Activated CD4-positive, alpha-beta T cell treated with anti-CD3 and anti-CD28 coated beads for 48 hours (primary cell): ENCODE measurements at places on chromosomes 1 and 21.

- DNase-seq: no peak
Observed at GRCh38 chr1:228375578-228376261, 30.9 kb downstream of the TRIM11 start.

GRCh38 chr1:243421784-243422183 lies 165.9 kb downstream of the SDCCAG8 start:
- peak; percentile 67 for DNase-seq

GRCh38 chr1:9573723-9574122 lies 15.0 kb upstream of the TMEM201 start:
- no peak for DNase-seq

GRCh38 chr1:185536165-185536920 lies 197.8 kb upstream of the HMCN1 start:
- no peak for DNase-seq

DNA sequence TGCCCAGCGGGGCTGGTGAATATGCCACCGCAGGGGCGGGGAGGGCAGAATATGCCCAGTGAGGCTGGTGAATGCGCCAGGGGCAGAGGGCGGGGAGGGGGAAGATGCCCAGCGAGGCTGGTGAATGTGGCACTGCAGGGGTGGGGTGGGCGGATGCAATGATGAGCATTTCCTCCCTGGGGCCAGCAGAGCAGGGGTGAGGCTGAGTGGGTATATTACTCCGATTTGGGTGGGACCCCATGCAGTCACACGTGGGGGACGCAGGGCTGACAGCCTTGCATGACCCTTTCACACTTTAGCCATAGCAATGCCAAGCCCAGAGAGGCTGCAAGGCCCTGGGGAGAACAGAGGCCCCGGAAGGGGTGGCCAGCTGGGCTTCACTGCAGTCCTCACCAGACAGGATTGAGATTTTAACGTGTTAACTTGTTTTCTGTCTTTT lies 9.3 kb upstream of the SLX9 start:
- peak; percentile 74 for DNase-seq

DNA sequence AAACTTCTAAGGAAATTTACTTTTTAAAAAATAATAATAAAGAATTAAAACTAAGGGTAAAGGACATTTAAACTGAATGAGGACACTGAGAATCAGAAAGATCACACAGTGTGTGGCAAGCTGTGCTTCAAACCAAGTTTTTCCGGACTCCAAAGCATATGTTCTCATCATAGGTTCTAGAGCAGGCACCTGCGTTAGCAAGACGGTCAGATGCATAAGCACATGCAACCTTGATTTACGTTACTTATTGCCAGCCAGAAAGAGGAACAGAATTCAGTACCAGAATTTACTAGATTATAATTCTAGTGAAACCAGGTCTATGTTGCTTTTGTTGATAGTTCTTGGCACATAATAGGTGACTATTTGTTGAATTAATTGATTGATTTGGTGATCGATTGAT lies 6.2 kb upstream of the LBR start:
- no peak for DNase-seq

GRCh38 chr21:18954441-18954844 lies 550.9 kb upstream of the TMPRSS15 start:
- DNase-seq: no peak

GRCh38 chr1:205422993-205423642 lies 1.3 kb upstream of the LEMD1 start:
- DNase-seq: no peak

DNA sequence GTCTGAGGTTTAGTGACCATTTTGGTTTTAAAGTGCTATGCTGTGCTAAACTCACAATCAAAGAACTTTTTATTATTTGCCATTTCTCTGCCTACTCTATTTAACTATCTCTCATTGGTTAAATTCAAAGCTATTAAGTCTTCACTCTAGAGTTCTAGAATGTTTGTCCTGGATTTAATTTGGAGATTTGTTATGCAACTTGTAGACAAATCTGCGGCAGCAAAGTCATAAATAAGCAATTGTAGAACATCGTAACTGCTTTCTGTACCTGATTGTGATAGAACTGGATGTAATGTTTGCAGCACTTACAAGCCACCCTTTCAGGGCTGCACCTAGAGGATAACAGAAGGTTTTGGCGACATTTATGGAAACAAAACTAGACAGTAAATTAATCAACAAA lies 566.5 kb upstream of the ADGRL2 start:
- no peak for DNase-seq

- DNase-seq: no peak
Observed at GRCh38 chr1:2967881-2968280, 53.4 kb upstream of the ACTRT2 start.

GRCh38 chr21:35840197-35840799 lies 220.0 kb downstream of the SETD4 start:
- peak; percentile 66 for DNase-seq

- DNase-seq: no peak
Observed at GRCh38 chr1:6928106-6928885, 143.0 kb downstream of the CAMTA1 start.

DNA sequence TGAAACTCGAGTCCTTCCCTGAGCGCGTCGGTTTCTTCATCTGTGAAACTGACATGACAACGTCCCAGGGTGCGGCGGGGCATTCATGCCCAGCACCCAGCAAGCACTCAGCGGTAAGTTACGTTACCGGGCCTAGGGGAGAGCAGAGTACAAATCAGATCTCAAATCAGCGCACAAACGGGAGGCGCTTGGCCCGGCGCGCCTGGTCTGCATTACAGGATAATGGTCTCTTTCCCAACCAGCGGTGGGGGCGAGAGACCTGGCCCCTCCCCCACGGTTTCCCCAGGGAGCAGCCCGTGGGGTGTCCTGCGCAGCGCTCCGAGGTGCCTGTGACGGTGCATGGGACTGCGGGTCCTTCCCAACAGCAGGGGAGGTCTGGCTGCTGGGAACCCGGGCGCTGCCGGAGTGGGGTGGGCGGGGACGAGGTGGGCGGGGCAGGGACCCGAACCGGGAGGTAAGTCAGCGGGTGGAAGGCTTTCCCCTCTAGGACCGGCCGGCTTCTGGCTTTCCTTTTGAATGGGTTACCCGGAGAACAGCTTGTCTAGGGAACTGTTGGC lies 1.0 kb downstream of the TMEM51 start:
- peak; percentile 19 for DNase-seq

- DNase-seq: no peak
Observed at GRCh38 chr1:8910914-8911313, 32.4 kb upstream of the ENO1 start.

GRCh38 chr21:24375201-24375600 lies 1232.1 kb downstream of the MRPL39 start:
- peak; percentile 56 for DNase-seq

GRCh38 chr1:67559222-67559700 lies 125.7 kb upstream of the GADD45A start:
- DNase-seq: no peak

- DNase-seq: no peak
Observed at GRCh38 chr1:98763488-98764150, 102.1 kb downstream of the SNX7 start.

DNA sequence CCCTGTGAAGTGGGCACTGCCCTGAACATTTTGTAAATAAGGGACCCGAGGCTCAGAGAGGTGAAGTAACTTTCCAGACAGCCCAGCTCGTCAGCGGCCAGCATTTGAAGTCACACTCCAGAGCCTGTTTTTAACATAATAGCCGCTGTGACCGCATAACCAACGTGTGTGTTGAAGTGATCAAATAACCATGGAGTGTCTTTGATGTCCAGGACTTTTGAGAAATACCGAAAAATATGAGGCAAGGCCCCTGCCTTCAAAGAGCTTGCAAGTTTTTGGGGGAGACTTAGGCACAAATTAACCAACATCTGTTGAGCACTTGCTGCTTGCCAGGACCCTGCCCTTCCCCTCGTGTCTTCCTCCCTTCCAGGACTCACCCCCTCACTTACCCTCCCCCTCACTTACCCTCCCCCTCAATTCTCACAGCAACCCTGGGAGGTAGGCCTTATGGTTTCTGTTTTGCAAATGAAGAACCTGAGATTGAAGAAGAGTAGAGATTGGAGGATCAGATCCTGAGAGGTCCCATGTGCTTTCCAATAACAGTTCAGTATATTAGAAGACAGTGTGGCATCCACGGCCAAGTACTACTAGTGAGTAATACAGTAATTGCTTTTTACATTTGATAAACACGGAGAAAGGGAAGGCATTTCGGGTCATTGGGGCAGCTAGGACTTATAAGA lies 1.3 kb upstream of the SLC16A1 start:
- DNase-seq: peak; percentile 60

- DNase-seq: no peak
Observed at GRCh38 chr1:39625462-39626273, 13.8 kb downstream of the HEYL start.

- no peak for DNase-seq
Observed at GRCh38 chr21:31387560-31388186, 43.6 kb upstream of the TIAM1 start.

GRCh38 chr1:208089761-208090370 lies 154.3 kb downstream of the PLXNA2 start:
- DNase-seq: no peak

DNA sequence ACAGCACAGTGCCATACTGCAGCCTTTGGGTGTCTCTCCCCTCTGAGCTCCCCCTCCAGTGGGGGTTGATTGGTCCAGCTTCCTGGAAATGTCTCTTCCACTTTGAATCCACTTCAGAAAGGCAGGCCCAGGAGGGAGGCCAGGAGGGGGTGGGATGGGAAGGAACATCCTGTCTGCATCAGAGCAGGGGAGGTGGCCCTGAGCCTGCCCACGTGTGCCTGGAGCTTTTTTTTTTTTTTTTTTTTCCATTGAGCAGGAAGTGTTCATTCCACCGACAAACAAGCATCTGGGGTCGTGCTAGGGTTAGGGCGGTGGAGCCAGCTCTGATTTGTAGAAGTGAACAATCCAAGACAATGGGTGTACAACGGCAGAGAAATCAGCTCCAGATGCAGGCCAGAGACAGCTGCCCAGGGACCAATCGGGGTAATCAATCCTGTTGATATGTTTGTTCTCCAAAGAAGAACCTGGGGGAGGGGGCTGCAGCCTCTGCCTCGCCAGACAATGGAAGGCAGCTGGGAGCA lies 93.3 kb downstream of the SSBP3 start:
- no peak for DNase-seq

DNA sequence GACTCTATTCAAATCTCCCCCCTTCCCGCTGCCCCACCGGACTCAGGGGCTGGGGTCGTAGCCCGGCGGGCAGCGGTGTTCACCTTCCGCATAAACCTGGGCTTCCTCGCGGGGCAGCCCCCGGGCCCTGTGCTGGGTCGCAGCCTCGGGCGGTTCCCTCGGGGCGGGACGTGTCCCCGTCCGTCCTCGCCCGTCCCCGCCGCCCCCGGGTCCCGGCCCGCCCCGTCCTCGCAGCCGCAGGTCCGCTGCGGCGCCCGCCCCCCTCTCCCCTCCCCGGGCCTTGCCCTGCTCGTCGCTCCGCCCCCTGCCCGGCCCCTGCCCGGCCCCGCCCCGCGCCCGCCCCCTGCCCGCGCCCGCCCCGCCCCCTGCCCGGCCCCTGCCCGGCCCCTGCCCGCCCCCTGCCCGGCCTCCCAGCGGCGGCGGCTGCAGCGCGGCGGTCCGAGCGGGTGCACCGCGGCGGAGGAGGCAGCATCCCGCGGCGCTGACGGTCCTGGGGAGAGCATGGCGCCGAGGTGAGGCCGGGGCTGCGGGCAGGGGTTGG lies at the start of gene COL18A1:
COL18A1 (plus strand) TSS at position 436 of the 541 bp plus-strand sequence; CDS start at position 502, 66 bp downstream.
- peak; percentile 46 for DNase-seq

DNA sequence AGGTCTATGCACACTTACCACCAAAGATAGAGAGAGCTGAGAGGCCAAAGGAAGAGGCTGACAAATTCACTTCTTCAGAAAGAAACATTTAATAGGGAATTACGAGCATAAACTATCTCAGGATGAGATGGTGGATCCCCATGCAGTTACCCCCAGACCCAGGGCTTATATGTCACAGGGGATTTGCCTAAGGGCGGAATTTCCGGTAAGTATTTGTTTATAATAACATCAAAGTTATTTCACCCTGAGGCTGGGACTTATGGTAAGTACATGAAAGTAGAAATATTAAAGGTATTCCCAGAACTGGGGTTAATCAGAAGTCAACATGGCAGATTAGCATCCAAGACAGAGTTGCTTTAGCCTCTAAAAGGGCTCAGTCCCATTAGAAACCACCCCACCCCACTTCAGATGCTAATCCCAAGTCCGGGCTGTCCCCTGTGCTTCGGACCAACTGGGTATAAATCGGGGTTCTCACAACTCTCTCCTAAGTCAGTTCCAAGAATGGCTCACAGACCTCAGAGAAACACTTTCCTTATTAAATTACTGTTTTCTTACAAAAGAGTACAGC lies 247.4 kb upstream of the ZP4 start:
- no peak for DNase-seq

DNA sequence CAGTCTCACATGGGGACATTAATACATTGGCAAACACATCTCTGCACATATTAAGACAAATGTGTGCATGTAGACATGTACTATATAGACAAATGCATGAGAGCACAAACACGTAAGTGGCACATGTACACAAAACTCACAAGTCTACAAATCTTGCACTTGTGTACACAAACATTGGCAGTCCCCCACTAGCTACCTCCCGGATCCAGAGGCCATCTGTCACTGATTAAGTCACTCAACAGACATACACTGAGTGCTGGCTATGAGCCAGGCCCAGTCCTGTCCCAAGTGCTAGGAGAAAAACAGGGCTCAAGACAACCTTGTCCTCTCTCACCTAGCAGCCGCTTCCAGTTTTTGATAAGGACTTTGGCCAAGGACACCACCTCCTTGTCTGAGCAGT lies 7.0 kb downstream of the TCEA3 start:
- no peak for DNase-seq

DNA sequence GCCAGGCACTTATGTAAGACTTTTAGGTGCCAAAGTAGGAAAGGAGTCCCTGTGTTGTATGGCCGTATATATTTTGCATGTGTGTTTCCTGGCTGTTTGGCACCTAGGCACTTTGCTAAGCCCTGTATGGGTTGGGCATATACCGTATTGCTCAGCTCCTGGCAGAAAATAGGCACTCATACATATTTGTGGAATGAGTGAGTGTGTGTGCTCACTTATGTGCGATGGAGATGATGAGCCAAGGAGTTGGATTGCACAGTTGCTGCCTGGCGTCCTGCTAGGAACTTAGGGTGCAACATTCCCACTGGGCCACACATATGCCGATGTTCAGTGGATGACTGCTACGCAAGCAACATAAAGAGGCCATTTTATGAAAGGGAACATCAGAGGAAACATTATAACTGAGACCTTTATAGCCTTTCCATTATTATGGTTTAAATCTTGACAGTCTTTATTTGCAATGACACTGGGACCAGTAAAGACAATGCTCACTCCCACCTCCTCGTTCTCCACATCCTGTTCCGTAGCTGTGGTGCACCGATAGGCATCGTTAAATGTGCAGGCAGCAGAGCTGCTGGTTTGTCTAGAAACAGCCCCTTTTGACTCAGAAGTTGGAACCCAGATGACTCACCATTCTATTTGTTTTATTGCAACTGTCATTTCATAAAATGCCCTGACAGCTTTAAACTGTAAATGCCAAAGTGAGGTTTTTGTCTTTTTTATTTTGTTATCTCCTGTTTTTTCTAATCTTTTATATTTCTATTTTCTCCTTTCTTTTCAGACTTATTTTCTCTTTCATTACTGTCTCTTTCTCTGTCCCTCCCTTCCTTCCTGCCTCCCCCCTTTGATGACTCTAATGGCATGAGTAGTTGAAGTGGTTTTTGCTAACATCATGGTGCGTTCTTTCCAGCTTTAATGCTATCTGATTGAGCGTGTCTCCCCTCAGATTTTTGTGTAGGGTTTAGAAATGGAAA lies 36.1 kb downstream of the PEX14 start:
- DNase-seq: peak; percentile 87

GRCh38 chr21:42346441-42346840 lies 4.4 kb downstream of the TFF2 start:
- DNase-seq: peak; percentile 0
